Esophagus squamous epithelium (tissue), 5 donors: ENCODE measurements at places on chromosomes 2 and 18.

- no peak for DNase-seq
These were observed 17.1 kb upstream of the TTC21B start for GRCh38 chr2:165970663-165971062.

DNA sequence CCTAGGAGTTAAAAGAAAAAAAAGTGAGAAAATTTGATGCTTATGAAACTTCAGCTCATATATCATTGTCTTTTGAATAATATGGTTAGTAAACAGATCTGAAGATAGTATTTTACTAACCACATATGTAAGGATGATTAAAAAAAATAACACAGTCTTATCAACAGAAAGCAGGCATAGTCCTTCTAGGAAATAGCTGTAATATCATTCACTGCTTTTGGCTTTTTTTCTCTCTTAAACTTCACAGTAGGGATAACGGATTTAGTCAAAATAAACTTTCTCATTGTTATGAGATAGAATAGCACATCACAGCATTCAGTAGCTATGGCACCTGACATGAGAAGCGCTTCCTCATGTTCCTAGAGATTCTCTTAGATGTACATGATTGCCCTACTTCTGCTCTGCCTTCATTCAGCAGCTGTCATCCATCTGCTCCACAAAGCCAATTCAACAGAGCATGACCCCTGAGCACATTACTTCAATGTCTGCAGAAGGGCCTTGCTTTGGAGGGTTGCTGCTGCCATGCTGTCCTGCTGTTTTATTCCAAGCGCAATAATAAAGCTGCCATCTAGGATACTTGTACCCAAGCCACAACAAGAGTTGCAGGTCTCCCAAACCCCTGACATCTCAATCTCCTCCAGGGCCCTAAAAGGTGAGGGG is 67.0 kb downstream of the TTC21B start:
- no peak for DNase-seq

DNA sequence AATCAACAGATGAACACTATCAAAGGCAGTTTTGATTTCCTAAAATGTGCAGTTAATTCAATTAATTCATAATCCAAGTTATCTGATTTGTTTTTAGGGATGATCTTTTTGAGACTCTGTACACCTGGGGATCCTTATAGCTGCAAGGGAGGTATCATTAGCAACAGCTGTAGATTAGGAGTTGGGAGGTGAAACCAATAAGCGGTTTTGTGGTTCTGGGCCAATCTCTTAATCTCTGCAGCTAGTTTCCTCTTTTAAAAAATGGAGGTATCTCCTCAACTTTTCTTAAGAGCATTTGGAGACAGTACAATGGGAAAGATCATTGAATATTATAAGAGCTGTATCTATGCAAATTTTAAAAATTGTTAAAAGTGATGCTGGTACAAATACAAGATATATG is 126.0 kb downstream of the MC4R start:
- no peak for DNase-seq

DNA sequence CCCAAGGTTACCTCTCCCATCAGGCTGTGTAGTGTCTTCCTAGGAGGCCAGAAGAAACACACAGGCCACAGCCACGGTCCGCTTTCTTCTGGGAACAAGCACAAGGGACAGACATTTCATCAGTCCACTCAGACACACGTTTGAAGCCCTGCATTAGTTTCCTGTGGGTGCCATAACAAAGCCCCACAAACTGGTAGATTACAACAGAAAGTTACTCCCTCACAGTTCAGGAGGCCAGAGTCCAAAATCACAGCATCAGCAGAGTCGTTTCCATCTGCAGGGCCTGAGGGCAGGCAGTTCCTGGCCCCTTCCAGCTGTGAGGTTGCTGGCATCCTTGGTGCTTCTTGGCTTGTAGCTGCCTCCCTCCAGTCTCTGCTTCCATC is 8.8 kb upstream of the PRLH start:
- no peak for DNase-seq

GRCh38 chr2:42961385-42961811 is 169.0 kb upstream of the HAAO start:
- no peak for DNase-seq

- DNase-seq, result no peak
These were observed 106.1 kb downstream of the COLEC12 start for GRCh38 chr18:394262-394986.

GRCh38 chr2:85222792-85223191 is 89.6 kb downstream of the TCF7L1 start:
- no peak for DNase-seq

DNA sequence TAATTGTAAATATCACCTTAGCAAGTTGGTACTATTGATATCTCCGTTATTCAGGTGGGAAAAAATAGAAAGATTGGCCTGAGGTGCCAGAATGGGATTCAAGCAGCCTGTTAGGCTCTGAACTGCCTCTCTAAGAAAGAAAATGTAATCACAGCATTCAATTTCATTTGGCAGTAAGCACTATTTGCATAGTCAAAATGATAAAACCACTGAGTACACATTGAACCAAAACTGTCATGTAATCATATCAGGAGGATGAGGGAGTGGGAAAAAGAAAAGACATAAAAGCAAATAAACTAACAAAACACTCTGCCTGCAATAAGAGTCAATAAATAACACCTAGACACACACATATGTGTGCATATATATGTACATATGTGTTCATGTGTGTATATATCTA is 103.9 kb upstream of the TACR1 start:
- no peak for DNase-seq

DNA sequence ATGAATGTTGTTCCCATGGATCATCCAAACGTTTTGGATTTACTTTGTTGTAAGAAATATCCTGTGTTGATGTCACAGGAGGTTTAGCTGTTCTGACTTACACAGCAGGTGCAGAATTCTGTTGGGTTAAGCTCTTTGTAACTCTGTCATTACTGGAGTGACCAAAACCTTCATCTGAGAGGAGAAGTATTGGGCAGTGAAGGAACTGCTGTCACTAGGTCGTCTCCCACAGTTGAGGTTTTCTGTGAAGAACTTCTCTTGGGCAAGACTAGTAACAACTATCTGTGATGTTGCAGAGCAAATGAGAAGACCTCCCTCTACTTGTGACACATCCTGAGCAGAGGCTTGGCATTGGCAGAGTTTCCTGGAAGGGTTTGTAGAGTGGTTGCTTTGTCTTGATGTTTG is 2.9 kb downstream of the SPTBN1 start:
- no peak for DNase-seq

GRCh38 chr2:215790523-215791421 is 222.6 kb downstream of the MREG start:
- DNase-seq, result no peak

- no peak for DNase-seq
These were observed at the start of gene PAX3 for GRCh38 chr2:222298311-222299150. Gene PAX3, minus strand, starts transcription at chr2:222298998. Its CDS starts 383 bp downstream, at chr2:222298615.

- DNase-seq, result no peak
These were observed 335.6 kb downstream of the EIPR1 start for GRCh38 chr2:3041841-3042600.

- no peak for DNase-seq
These were observed 13.9 kb downstream of the EFHD1 start for GRCh38 chr2:232647261-232647660.

DNA sequence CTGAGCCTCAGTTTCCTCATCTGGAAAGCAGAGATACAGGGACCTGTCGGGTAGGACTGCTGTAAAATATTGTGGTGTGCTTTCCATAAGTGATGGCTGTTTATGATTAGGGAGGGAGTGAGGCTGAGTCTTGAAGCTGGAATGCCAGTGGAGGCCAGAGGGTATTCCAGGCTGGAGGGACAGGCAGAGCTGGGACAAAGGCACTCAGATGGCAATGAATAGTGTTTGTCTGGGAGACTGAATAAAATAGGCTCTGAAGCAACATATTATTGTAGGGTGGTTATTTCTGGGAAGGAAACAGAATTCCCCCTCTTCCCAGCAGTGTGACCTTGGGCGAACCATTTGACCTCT is 120.7 kb downstream of the INHBB start:
- no peak for DNase-seq

DNA sequence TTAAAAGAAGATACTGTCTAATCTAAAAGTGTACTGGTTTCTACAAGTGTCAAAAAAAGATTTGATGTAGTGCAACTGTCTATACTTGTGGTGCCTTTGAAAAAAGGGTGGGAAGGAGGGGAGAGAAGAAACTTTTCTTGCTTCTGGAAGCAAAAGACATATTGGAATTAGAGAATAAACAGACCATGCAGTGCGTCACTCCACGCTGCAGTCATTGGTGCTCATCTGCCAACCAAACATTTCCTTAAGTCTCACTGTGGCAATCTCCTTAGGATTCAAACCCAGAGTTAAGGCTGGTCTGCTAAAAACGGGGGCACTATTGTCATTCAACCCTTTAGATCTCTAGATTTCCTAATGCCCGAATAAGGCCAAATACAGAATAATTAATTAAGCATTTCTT is 50.9 kb downstream of the PELI1 start:
- no peak for DNase-seq

DNA sequence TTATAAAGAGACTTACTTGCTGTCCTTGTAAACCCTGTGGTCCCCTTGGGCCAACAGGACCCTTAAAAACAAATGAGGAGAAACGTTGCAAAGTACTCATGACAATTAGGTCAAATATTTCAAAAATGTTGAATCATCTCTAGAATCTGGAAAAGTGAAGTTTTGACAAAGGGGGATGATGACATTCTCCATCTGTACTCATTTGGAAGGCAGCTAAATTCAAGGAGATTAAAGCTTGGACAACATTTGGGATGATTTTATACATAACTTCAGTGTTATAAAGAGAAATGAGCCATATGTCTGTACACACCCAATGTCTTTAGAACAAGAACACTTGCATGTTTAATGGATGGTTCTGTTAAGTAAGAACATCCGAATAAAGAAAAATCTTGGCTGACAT is 92.9 kb downstream of the COL5A2 start:
- DNase-seq, result no peak

DNA sequence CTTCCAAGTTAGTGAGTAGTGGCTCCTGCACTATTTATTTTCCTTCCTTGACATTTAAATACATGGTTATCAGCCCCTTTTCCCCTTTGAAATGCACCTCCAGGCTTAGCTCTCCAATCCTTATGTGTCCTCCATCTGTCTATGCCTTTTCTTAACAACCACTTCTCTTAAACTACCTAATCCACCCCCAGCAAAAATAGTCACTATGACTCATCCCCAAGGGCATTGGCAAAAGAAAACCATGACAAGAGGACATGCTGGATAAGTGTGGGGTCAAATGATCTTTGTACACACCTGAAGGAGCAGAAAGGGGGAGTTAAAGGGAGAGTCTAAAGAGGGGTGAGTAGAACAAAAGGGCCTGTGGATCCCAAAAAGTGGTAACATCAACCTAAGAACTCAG is 127.2 kb downstream of the ANKRD44 start:
- no peak for DNase-seq

DNA sequence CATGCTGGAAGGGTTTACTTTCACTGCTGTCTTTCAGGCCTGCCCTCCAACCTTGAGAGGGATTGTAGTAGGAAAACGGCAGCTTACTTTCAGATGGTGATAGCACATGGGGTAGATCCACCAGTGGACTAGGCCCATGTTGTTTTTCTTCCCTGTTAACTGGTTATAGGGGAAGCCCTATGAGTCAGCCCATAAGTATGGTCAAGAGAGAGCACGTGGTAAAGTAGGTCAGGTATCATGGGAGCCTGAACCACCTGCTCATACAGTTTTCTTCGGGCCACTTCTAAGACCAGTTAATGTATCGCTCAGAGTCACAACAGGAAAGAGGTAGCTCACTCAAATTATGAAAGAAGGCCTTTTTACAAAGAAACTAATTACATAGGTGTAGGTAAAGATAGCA is 33.0 kb downstream of the PDK1 start:
- DNase-seq, result no peak

DNA sequence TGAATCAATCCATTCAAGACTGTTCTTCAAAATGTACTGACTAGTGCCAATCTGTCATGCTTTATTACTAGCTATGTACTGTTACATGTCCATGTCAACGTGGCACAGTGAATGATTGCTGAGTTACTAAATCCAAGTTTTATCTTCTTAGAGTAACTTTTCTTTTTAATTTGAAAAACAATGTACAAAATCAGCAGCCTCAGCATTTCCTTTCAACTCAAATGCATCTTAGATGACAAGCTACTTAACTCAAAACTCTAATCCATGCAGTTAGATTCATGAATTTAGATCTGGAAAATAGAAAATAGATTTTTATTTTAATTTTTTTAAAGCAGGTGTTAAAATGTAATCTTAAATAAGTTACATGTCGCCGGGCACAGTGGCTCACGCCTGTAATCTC is 174.2 kb downstream of the CAPN13 start:
- DNase-seq, result no peak

DNA sequence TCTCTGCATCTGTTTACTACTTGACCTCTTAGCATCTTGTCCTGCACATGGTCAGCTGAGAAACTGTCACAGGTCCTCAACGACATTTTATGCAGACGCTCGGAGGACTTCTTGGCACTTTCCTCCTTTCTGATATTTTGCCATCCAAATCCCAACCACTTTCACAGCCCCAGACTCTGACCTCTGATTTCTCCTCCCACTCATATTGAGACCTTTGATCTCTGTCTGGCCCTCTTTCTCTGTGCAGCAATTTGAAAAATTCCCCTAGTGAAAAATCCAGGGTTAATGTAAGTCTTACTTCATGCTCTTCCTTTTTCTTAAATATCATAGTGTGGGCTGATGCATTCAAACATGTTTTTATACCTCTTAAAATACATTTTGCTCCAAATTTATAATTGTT is 273.8 kb downstream of the CCDC102B start:
- no peak for DNase-seq
